ENCODE measurements at places on chromosomes 12 and 14. TPM values are rescaled to one million over a fixed set of nuclear protein-coding genes. Genes with fewer than 3 reads are reported as not detected.

GPRC5A gene
- 12.1 TPM for total RNA-seq

DNA sequence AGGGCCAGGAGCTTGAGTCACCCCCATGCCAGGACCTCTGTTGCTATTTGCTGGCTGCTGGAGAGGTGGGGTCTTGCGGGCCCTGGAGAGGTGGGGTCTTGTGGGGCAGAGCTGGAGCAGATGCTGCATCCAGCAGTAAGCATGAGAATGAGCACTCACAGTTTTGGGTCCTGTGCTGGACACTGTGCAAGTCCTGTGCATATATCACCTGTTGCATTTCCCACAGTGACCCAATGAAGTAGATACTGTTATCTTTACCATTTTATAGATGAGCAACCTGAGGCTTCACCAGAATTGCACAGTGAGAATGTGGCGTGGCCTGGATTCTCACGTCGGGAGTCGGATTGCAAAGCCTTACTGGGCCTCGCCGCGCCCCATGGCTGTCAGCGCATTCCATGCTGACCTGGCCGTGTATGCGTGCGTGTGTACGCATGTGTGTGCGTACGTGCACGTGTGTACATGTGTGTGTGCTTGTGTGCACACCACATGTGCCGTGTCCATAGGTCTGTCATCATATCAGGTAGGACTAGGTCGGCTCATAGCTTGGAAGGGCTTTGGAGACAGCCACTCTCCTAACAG is 12.0 kb downstream of the COA8 start:
- no peak for DNase-seq

DNA sequence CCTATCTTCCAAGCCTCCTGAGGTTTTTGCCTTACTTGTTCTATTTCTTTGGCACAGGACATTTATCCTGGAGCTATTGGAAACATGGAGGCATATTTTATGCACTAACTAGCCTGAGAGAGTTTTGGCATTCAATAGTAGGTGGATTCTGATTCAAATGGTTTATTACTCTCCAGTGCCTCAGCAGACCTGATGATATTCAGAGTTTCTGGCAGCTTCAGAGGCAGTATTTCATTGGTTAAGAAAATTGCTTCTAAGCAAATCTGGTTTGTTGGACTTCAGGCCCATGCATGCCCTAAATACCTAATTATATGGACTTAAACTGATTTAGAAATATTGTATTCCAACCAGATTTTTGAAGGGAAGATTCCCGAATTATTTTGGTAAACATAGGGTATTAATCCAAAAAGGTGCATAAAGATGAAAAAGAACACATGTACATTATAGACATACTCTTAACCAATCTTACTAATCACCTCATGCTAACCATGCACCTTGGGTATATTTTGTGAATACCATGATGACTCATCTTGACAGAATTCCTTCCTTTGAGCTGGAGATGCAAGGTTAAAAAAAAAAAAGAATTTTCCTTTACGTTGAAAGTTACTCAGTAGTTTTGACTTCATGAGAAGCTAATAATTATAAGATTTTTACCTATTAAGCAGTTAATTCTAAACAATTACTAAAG is 44.3 kb upstream of the KTN1 start:
- DNase-seq: no peak

IL23A gene
- not detected for total RNA-seq

GRCh38 chr12:96503976-96504375 is 14.6 kb downstream of the CFAP54 start:
- DNase-seq: no peak

- DNase-seq: no peak
These were observed 37.8 kb downstream of the SLC6A15 start for GRCh38 chr12:84874825-84875139.

DNA sequence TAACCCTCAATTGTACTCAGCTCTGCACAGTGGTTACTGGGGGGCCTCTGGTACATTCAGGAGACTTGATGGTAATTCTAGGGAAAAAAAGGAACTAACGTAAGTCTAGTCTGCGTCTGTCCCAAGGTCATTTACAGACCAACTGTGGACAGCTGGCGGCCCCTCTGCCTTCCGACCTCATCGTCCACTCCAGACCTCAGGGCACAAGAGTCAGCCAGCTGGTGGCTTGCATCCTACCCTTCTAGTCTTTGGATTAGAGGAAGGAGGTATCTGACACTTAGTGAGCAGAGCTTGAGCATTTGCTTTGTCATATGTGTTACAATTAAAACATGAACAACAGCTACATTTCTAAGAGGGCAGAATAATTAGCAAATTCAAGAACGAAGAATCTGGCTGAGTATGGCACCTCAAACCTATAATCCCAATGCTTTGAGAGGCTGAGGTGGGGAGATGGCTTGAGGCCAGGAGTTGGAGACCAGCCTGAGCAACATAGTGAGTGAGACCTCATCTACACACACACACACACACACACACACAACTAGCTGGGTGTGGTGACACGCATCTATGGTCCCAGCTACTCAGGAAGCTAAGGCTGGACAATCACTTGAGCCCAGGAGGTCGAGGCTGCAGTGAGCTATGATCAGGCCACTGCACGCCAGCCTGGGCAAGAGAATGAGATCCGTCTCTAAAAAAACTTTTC is 36.5 kb downstream of the SSH1 start:
- no peak for DNase-seq

- DNase-seq: no peak
These were observed 558 bp downstream of the TEX22 start for GRCh38 chr14:105398726-105399465.

DNA sequence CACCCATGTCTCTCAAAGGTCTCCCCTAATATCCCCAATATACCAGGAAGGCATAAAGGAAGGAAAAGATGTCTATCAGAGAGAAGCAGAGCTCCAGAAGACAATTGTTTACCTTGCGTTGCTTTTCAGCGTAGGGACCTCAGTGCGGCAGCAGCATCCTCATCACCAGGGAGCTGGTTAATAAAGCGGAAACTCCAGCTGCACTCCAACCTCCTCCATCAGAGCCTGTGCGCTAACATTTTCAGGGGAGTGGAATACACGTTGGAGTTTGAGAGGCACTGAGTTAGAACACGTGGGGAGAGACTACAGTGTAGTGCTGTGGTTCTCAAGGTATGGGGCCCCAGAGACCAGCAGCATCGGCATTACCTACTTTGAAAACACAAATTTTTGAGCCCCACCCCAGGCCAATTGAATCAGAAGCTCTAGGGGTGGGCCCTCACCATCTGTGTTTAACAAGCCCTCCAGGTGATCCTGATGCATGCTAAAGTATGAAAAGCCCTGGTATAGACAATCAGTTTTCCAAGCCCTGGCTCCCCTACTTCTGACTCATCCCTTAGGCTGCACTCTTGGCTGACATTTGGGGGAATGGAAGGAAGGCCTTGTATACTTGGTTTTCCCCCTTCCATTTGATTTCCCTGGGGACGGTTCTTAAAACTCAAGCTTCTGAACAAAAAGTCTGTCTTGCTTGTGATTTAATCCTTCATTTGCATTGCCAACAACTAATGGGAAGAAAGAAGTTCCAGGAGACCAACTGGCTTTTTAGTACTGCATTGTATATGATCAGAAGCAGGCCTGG is 419.0 kb upstream of the CCDC196 start:
- no peak for DNase-seq

GRCh38 chr12:88225776-88226175 is 83.7 kb downstream of the TMTC3 start:
- no peak for DNase-seq

DNA sequence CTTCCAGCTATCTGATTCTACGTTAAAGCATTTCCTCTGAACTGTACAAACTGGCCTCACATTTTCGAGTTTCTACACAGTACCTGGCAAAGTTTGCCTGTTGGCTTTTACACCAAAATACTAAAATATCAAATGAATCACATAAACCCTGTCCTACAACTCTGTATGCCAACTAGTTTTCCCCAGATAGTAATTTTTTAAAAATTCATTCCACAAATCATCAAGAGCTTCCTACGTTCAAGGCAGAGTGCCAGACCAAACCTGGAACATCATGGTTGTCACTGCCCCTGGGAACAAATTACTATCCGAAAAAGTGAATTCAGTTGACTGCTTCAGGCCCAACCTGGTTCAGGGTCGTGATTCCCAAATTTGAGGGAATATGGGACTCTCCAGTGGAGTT is 2.1 kb downstream of the TMEM30B start:
- no peak for DNase-seq

KRT77 gene
- not detected for total RNA-seq

- no peak for DNase-seq
These were observed 50.5 kb upstream of the CEP83 start for GRCh38 chr12:94510128-94510527.

ZNF891 gene
- total RNA-seq: 7.3 TPM

TTC9 gene
- total RNA-seq: 1.7 TPM

DNA sequence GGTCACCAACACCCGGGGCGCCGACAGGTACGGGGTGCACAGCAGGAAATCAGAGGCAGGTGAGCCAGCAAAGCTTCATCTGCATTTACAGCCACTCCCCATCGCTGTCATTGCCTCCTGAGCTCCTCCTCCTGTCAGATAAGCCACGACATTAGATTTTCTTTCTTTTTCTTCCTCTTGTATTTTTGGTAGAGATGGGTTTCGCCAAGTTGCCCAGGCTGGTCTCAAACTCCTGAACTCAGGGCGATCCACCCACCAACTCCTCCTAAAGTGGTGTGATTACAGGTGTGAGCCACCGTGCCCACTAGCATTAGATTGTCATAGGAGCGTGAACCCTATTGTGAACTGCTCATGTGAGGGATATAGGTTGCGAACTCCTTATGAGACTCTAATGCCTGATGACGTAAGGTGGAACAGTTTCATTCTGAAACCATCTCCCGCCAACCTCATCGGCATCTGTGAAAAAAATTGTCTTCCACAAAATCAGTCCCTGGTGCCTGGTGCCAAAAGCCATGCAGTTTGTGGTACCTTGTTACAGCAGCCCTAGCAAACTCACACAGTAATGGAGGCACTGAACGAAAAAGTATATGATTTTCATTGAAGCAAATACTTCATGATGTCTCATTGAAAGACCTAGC is 1.5 kb downstream of the STYK1 start:
- no peak for DNase-seq

CNTN1 gene
- 63.4 TPM for total RNA-seq

DNA sequence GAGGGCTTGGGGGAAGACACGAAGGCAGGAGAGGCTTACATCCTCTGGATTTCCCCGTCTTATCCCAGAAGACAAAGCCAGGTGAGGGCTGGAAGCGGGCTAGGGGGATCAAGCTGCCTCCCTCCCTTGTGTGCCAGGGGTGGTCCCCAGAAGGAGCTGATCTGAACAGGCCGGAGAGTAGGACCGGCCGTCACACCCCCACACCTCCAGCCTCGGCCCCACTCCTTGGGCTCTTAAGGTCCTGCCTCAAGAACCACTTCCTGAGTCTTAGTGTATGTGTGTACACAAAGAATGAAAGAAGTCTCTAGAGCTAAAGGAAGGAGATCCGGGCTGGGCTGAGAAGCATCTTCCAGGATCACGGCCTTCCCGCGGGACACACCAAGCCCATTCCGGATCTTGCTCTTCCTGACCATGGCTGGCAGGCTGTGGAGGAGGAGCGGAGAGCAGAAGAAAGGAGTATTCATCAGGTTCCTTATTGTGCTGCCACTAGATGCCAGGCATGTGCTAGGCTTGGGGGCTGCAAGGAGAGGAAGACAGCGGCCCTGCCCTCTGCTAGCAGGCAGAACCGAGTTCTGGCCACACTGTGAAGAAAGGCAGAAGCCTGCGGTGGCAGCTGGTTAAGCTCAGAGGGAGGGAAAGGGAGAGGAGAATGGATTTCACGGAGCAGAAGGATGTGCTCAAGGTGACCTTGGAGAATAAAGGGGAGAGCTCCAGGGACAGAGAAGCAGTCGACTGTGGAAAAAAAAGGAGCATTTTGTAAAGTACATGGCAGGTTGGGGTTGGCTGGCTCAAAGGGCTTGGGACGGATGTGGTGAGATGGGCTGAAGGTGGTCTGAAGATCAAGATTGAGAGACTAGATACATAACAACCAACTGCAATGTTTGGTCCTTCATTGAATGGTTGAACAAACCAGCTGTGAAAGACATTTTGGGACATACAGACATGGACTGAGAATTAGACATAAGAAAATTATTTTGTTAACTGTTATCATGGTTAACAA is 1.3 kb upstream of the CD63 start:
- no peak for DNase-seq

DNA sequence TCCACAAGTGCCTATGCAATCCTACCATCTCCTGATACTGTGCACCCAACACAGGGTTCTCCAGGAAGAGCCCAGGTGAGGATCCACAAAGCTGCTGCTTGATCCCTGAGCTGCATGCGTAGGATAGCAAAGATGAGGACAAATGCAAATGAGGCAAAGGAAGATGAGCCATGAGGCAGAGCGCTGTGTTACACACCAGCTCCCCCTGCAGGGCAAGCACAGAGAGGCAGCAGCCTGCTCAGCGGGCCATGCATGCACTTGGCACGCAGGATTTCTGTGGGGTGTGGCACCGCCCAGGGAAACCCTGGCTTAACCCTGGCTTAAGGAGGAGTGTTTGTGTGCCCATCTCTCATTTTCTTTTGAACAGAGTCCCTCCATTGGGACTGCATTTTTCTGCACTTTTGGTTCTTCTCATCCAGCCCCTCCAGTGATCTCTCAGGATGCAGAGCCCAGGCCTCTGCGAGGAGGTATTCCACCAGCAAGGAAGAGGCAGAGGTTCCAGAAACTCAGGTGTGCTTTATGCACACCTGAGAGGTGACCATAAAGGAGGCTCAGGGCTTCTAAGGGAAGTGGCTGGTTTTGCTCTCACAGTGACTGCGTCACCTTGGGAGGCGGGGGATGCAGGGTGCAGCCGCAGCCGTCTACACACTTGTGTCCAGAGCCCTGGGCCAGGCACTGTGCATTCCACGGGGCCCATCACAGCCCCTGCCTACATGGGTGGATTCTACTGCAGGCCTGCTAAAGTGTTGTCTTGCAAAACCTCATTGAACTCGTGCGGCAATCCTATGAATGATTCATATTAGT is 973.3 kb upstream of the TMEM132C start:
- DNase-seq: no peak

- no peak for DNase-seq
These were observed 45.7 kb upstream of the PDZRN4 start for GRCh38 chr12:41142376-41142775.

GRCh38 chr14:45891417-45892080 is 638.5 kb upstream of the MIS18BP1 start:
- DNase-seq: peak; percentile 37

SMAGP gene
- total RNA-seq: 13.4 TPM

C12orf42 gene
- total RNA-seq: 0.32 TPM

DNA sequence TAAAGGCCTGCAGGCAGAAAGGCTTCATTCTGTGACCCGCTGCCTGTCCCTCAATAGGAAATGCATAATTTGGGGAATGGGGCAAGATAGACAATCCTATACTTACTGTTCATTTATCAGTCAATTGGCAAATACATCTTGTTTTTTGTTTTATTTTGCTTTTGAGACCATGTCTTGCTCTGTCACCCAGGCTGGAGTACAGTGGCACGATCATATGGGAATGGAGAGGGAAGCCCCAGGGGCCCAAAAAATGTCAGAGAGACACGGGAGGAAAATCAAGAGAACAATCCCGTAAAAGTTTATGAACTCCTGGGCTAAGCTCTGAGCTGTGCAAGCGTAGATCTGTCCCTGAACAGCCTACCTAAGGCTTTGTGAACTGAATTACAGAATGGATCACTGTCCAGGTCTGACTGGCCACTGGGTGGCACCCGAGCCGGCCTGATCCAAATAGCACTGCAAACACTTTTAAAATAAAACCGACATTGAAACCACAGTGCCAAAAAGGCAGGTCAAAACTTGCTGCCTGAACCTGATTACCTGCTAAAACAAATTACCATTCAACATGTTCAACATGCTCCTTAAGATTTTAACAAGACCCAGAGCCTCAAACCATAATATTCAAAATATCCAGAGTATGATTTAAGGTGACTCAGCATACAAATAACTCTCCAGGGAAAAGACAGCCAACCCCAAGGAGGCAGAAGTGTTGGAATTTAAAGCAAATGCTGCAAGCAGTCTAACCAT is 11.8 kb downstream of the COPS7A start:
- DNase-seq: peak; percentile 77

MORN3 gene
- total RNA-seq: 0.16 TPM
